Fibroblast of upper back skin (primary cell): ENCODE measurements at places on chromosomes 6 and 20.

- DNase-seq = no peak
Observed at GRCh38 chr20:45959126-45959525, 12.9 kb downstream of the ZNF335 start.

- peak; percentile 71 for DNase-seq
Observed at GRCh38 chr6:166097914-166098522, 69.6 kb downstream of the TBXT start.

DNA sequence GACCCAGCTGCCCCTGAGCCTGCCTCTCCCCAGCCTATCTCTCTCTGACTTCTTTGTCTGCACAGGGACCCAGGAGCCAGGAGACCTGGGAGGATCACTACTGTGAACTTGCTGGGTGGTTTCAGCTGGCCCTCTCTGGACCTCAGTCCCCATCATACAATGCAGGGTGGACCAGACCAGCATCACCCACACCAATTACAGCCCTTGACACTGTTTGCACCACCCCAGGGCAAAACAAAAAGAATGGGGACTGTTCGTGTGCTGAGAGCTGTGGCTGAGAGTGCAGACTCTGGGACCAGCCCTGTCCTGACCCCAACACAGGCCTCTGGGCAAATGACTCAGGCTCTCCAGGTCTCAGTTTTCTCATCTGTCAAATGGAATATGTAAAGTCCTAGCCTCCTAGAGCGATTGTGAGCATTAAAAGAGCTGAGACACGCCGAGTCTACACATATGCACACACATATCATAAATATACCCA is 25.4 kb downstream of the PTGIS start:
- no peak for DNase-seq

GRCh38 chr20:44097521-44098255 is 89.3 kb downstream of the JPH2 start:
- no peak for DNase-seq

GRCh38 chr6:63936399-63936798 is 300.8 kb downstream of the PHF3 start:
- no peak for DNase-seq

DNA sequence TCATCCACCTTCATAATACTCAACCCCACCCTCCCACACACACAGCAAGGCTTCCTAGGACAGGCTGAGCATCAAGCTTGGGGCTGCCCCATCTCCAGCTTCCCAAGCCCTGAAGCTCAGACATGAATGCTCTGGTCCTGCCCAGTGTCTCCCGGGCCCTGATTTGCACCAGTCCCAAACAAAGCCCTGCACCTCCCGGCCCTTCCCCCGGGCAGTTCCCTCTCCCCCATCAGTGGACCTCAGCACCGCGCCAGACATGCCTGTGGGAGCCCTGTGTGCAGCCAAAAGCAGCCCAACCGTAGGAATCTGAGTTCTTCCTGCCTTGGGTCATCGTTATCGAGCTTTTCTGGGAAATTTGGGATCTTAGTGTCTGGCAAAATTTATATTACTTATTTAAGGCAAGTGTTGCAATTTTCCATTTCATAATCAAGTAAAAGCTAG is 63.5 kb downstream of the THBS2 start:
- peak; percentile 96 for DNase-seq

GRCh38 chr20:33401921-33402369 is 626 bp upstream of the CDK5RAP1 start:
- no peak for DNase-seq

DNA sequence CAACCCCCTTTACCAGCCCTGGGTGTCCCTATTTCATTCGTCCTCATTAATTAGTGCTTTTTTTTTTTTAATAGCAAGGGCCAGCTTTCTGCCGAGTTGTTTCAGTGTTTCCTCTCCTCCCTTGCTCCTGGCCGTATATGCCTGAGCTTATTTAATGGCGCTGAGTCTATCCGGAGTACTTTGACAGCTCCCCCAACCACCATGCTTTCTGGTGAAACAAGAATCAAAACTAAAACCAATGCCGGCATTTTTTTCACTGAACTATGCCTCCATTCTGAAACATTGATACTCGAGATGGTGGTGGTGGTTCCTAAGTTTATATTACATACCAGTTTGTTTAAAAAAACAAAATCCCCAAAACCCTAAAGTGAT is 1.2 kb downstream of the DCBLD1 start:
- DNase-seq = peak; percentile 36

DNA sequence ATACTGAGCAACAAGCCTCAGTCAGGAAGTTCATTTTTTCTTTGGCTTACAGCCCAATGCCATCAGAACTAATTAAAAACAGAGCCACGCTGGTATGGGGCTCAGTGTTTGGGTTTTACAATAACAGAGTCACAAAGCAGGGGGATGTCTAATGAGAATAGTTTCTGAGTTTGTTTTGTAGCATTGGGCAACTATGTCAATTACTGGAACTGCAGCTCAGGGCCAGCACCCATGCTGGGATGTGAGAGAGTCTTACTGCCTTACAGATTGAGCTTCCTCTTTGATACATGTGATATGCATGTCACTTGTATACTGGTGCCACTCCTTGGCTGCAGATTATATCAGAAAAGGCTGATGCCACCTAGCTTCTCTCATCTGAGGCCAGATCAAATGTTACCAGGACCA is 117.6 kb downstream of the TFAP2B start:
- DNase-seq = no peak

GRCh38 chr6:132314432-132314831 is 86.8 kb downstream of the MOXD1 start:
- DNase-seq = no peak

DNA sequence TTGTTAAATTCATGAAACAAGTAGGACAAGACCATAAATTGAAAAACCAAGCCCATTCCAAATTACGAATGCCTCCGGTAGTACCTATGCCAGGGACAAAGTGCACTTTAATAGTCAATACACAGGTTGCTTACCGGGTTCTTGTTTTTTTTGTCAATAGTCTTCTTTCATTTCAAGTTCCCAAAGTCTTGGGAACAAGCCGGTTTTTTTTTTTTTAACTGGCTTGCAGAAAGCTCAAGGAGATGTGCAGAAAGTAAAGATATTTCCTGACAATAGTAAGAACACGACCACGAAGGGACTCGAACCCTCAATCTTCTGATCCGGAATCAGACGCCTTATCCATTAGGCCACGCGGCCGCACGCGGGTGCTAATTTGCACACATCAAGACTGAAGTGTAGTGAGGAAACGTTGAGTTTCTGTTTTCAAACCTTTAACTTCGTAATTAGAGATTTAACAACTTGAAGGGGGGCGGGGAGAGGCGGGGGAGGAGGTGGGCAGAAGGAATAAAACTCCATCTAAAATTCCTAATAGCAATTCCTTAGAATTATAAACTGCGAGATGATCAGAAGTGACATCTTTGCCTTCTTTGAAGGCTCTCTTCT is 181.0 kb downstream of the TRIM27 start:
- DNase-seq = peak; percentile 50

DNA sequence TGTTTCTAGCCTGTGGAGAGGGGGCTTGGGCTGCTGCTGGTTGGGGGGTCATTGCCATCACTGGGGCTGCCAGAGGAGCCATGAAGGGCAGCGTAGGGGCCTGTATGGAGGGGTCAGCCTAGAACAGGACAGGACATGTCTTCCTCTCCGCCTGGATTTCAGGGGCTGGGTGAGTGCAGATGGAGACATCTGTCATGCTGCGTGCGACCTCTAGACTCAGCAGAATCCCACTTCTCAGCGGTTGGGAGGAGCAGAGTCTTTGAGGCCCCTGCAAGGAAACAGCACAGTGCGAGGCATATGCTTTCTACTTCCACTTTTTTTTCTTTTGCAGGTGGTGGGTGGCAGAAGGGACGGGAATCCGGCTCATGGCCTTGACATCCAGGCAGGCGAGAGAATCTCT is 67.9 kb downstream of the EZR start:
- DNase-seq = no peak

DNA sequence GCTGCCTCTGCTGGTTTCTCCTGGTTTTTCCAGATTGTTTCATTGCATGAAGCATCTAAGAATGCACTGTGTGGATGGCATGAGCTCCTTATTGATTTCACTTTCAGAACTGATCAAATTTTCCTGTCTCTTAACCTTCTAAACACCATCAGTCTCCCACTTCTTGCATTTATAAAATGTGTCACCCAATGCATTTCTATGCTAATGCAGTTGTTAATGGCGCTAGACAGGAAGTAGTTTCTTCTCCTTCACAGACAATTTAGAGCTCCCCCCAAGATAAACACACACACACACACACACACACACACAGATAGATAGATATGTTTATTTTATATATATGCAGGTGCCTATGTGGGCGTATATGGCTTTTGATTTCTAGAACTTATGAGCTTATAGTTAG is 45.6 kb upstream of the FOXA2 start:
- no peak for DNase-seq

- no peak for DNase-seq
Observed at GRCh38 chr20:58084566-58084965, 143.9 kb downstream of the ANKRD60 start.

DNA sequence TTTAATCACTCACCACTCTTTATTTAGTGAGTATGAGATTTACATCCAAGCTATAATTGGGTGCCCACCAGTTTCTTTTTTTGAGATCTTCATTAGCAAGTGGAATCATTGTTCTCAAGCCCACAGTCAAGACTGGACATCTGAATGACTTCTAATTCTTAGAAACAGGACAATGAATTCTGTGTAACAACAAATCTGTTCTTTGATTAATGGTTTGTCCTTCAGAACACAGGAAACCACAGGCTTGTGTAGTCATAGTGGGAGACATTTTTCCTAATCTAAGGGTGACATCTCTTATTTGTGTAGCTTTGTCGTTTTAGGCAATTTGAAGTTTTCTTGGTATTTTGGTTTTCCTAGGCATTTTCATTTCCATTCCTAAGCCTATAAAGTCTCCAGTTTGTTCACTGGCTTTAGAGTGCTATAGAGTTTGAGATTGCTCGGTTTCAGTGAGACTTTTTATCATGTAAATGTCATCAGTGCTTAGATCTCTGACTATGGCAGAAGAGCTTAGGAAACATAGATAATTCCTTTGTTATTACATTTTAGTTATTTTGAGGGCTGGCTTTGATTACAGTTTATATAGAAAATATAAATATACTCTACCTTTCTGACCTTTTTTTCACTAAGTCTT is 903.9 kb upstream of the MAP3K7 start:
- no peak for DNase-seq

DNA sequence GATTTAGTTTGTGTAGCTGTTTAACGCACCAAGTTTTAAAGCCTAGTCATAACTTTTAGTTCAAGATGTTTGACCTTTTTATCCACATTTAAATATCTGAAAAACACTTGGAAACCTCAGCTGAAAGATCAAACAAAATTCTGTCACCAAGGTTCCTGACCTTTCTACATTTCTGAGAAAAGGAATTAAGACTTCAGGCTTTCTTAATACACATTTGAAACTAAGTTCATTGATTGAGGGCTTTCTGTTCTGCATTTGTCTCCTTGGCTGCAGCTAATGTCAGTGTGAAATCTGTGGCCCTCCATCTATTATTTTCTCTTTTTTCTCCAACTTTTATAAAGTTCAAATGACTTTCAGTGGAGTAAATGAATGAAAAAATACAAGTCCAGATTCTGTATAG is 22.7 kb upstream of the FBXL4 start:
- no peak for DNase-seq

DNA sequence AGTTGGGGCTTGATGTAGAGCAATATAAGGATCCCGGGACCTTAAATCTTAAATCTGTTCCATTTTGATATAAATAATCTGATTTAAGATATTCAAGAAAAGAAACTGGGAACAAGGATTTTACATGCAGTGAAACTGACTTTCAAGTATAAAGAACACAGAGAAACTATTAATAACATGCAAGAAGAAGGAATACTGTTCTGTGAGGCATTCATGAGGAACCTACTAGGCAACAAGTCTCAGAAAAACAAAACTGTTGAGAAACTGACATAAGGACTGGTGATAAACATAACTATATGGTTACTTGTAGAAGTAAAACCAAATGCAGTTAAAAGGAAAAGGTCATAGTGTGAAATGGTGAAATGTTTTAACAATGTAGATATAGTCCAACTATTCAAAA is 15.8 kb downstream of the HDDC2 start:
- DNase-seq = no peak

- DNase-seq = no peak
Observed at GRCh38 chr20:57593134-57593886, 26.9 kb downstream of the ZBP1 start.

DNA sequence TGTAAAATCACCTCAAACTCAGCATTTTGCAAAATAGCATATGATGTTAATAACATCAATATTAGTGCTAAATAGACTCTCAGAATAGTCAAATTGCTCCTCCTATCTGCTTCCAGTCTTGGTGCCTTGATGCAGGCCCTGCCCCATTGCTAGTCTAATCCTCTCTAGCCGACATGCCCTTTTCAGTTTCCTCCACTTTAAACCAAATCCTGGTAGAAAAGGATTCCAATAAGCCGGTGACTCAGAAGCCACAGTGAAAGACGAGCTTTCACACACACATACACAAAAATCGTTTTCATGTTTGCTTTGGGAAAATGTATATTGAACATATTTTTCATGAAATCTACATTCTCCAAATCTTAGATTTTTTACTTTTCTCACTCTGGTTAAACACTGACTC is 203.1 kb downstream of the LMBRD1 start:
- no peak for DNase-seq

DNA sequence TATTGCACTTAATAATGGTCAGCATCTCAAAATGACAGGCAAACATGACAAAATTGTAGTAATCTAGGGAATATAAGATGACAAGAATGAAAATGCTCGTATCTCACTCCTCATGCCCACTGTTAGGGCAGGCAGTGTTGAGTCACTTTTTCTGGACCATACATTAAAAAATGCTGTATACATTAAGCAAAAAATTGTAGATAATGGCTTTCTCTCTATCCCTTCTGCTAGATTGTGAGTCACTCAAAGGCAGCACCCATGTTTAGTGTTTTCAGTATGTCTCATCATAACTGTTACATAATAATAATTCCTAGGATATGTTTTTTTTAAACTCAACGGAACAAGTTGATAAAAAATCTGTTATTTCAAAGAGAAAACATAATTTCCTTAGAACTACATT is 199.3 kb downstream of the TENT5A start:
- peak; percentile 49 for DNase-seq

DNA sequence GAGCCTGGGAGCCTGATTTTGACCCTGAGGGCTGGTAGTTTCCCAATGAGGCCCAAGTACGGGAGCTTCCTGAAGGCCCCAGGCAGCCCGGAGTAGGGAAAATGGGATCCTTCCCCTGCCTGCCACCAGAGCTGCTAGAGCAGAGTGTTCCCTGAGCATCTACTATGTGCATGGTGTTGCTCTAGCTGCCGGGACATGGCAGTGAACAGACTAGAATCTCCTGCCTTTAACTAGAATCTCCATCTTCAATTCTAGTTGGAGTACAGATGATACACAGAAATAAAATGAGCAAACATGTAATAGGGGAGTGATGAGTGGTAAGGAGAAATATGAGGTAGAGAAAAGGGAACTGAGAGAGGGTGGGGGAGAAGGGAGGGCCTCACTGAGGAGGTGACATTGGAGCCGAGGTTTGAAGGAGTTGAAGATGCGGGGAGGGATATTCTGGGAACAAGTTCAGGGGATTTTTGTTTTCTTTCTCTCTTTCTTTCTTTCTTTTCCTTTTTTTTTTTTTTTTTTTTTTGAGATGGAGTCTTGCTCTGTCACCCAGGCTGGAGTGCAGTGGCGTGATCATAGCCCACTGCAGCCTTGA is 18.5 kb downstream of the VSTM2L start:
- DNase-seq = no peak

- DNase-seq = no peak
Observed at GRCh38 chr6:124769811-124770544, 192.3 kb upstream of the RNF217 start.

GRCh38 chr6:25127076-25127837 is 151.9 kb upstream of the CARMIL1 start:
- DNase-seq = no peak

GRCh38 chr6:81487489-81487888 is 265.0 kb downstream of the TENT5A start:
- DNase-seq = no peak
